Activated CD4-positive, alpha-beta T cell treated with anti-CD3 and anti-CD28 coated beads, Interleukin-2, amount 10 ng/mL, durations not matched to agents 7 days and 5 days (primary cell): ENCODE measurements at places on chromosomes 5 and 9. TPM values are rescaled to one million over a fixed set of nuclear protein-coding genes. Genes with fewer than 3 reads are reported as not detected.

GRCh38 chr5:113760486-113760885 lies 247.0 kb downstream of the YTHDC2 start:
- DNase-seq, result no peak

DNA sequence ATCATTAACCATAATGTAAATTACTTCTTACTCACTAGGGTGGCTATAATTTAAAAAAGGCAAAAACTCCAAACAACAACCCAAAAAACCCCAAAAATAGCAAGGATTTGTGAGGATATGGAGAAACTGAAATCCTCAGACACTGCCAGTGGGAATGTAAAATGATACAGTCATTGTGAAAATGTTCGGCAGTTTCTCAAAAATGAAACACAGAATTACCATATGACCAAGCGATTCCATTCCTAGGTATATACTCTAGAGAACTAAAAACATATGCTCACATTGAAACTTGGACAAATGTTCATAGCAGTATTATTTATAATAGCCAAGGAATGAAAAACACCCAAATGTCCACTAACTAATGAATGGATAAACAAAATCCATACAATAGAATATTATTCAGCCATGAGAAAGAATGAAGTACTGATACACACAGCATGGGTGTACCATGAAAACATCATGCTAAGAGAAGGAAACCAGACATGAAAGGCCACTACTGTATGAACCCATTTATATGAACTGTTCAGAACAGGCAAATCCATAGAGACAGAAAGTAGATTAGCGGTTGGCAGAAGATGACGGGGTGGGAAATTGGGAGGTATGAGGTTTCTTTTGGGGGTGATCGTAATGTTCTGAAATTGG lies 119.1 kb downstream of the MAPKAP1 start:
- DNase-seq, result no peak

GRCh38 chr5:128774605-128775004 lies 190.7 kb upstream of the SLC27A6 start:
- no peak for DNase-seq

DNA sequence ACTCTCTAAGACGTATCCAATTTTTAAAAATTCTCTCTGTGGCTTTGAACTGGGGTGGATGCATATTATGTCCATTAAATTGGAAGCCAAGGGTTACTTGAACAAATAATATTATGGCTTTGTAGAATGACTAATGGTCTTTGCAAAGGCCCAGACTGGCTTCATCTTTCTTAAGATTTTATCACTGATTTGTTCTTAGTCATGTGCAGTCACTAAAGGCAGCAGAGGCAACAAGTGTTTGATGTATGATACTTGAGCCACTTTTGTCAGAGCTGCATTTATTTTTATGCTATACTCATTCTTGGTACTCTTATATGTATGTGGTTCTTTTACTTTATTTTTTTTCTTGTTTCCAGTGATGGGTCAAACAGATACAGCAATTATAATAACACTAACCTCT lies 152.2 kb downstream of the NR2F1-AS1 start:
- no peak for DNase-seq

GRCh38 chr5:173108914-173109313 lies 35.4 kb upstream of the BNIP1 start:
- DNase-seq, result no peak

GRCh38 chr9:34633851-34634550 lies 3.6 kb downstream of the SIGMAR1 start:
- peak; percentile 83 for DNase-seq

DNA sequence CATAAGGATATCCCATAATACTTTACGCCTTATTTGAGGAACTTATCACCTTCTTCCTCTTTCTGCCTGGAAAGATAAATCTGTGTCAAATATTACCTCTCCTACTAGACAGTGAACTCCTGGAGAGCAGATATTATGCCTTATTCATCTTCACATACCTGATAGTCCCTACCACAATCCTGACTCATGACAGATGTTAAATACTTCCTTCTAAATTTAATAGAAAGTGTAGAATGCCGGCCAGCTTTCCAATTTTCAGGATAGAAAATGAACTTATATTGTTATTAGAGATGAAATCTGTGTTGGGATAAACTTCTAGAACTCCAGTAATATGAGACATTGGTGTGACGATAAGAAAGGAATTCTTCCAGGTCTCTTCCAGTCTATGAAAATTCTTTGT lies 89.0 kb downstream of the GCNT4 start:
- DNase-seq, result no peak

GRCh38 chr9:123967323-123967722 lies 37.4 kb upstream of the DENND1A start:
- no peak for DNase-seq

DNA sequence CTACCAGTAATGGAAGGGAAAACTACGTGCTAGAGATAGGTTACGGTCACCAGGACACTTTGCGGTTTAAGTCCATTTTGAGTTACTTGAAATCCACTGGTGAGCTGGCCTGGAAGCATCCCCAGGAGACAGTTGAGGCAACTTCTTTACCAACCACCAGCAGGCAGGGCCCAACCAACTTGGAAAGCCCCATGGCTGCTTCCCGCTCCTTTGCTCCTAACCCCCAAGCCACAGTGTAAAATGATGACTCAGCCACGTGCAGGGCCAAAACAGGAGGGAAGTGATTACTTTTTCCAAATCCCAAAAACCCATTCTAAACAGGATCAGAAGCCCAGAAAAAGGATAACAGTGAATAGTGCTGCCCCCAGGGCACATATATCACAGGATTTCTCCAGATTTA lies 87.4 kb downstream of the PAX5 start:
- DNase-seq, result no peak

- DNase-seq, result no peak
Measured at GRCh38 chr9:87069690-87070089, 122.4 kb upstream of the GAS1 start.

DNA sequence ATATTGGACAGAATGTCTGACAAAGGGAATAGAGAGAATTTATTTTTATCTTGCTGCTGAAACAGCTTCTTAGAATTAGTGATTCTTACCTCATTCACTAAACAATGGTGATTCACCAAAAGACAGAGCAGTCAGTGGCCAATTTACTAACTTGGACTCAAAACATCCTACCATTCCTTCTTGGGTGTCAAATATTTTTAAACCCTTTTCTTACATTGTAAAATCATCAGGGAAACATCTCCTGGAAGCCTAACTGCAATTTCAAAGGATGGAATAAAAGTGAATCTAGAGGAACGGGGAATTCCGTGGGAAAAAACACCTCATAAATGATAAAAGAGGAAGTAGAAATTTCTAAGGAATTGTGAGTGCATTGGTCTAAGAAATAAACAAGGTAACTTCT lies 97.7 kb downstream of the LHFPL2 start:
- no peak for DNase-seq

- no peak for DNase-seq
Measured at GRCh38 chr5:14853685-14854084, 17.9 kb downstream of the ANKH start.

GRCh38 chr9:14314424-14314928 lies 535 bp upstream of the NFIB start:
- no peak for DNase-seq

DNA sequence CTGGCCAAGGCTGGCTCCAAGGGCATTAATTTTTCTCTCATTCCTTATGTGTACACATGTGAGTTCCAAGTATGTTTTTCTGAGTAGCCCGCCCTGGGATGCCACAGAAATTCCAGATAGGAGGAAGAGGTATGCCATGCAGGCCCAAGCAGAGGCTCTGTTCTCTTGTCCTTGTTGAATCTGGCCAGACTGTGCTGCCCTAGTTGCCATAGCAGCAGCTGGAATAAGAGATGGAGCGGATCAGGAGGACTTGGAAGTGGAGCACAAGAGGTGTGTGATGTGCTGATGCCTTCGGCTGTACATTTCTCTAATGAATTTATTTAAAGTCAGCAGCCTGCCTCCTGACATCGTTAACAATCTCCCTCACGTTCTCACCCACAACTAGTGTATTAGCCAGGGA lies 235.6 kb upstream of the RPS23 start:
- DNase-seq, result no peak

GRCh38 chr9:96660692-96661248 lies 5.7 kb upstream of the PRXL2C start:
- no peak for DNase-seq

DNA sequence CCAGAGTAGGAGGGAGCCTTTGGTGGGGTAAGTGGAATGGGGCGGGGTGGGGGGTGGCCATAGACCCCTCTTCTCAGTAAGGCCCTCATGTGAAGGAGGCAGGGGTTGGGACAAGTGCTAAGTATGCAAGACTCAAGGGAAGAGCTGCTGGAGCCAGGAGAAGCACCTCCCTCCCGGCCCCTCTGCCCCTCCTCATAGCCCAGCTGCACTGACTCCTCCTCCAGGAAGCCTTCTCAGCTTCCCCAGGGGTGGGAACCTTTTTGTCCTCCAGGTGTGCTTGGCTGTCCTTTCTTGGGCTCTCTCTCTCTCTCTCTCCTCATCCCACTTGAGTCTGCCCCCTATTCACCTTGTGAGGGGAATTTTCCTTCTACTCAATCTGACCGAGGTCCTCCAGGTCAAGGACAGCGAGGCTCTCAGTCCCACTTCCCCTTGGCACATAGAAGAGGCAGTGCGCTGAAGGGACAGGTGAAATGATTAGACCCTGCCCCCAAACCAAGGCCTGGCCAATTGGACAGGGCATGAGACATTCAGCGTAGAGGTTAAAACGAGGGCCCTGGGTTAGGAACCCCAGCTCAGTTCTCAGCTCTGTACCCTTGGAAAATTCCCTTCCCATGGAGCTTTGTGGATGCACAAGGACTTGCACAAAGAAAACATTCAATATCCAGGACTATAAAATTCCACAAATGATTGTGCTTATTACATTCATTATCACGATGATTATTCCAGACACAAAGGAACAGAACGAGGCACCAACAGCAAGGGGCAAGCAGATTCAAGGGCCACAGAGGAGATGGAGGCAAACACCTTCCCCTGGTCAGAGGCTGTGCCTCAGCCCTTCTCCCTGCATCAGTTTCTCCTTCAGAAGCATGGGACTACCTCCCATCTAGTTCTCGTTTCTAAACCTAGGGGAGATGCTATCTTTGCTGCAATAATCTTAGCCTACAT lies 45.6 kb upstream of the IL17B start:
- no peak for DNase-seq

- no peak for DNase-seq
Measured at GRCh38 chr9:14868418-14868771, 41.8 kb downstream of the FREM1 start.

The GPX3 gene
- not detected for total RNA-seq

The CD274 gene
- total RNA-seq, result 10.7 TPM

The SPATA31D1 gene
- not detected for total RNA-seq

The UBAP2 gene
- total RNA-seq, result 53.6 TPM

The DRD1 gene
- total RNA-seq, result not detected

The SET gene
- 476 TPM for total RNA-seq

The UBQLN1 gene
- 95.7 TPM for total RNA-seq

The TLR4 gene
- total RNA-seq, result not detected

The ENC1 gene
- 3.4 TPM for total RNA-seq
